ENCODE measurements at places on chromosomes 7 and 10. TPM values are rescaled to one million over a fixed set of nuclear protein-coding genes. Genes with fewer than 3 reads are reported as not detected.

Gene KNDC1
- total RNA-seq = 0.83 TPM

Gene GPR26
- not detected for total RNA-seq

Gene OR2A5
- not detected for total RNA-seq

Gene RAMP3
- total RNA-seq = not detected

Gene CABCOCO1
- not detected for total RNA-seq

Gene MYH16
- total RNA-seq = not detected

Gene OR6V1
- not detected for total RNA-seq
